ENCODE measurements at places on chromosomes 7 and 10.

GRCh38 chr7:26145238-26145637, 6.8 kb upstream of the NFE2L3 start:
- DNase-seq, result peak; percentile 36

DNA sequence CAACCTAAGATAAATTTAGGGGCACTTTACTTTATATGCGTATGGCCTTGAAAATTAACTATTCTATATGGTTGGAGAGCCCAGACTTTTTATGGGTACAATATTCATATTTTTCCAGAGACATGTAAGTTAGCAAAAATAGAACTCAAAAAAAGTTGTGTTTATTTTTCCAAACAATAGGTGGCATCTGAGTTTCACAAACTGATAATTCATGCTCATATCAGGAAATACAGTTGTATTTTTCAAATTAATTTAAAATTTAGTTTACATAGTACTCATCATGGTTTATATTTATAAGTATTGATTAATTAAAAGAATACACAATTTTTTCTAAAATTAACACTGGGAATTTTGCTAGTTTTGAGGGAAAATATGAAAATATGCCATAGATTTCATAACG, 34.6 kb downstream of the ANKRD7 start:
- peak; percentile 2 for DNase-seq

DNA sequence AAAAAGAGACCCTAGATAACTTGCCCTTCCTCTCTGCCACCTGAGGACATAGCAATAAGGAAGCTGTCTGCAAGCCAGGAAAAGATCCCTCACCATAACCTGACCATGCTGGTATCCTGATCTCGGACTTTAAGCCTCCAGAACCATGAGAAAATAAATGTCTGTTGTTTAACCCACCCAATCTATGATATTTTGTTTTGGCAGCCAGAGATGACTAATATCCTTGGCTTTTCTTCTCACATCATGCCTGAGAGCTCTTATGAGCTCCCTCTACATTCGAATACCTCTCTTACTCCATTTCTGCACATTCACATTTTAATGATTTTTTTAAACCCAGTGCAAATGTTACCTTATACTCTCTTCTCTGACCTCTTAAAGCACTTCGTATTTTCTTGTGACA, 214.0 kb upstream of the CHRM2 start:
- no peak for DNase-seq

GRCh38 chr10:122509323-122509722, 48.0 kb downstream of the HTRA1 start:
- DNase-seq, result no peak
